ENCODE measurements at places on chromosomes 7 and 10.
A peak's percentile ranks its signal among the peaks of the same experiment; 100 is the strongest.

- no peak for DNase-seq
Observed at GRCh38 chr7:19336836-19337383, 191.7 kb upstream of the FERD3L start.

- no peak for DNase-seq
Observed at GRCh38 chr7:138126928-138127327, 50.7 kb downstream of the AKR1D1 start.

DNA sequence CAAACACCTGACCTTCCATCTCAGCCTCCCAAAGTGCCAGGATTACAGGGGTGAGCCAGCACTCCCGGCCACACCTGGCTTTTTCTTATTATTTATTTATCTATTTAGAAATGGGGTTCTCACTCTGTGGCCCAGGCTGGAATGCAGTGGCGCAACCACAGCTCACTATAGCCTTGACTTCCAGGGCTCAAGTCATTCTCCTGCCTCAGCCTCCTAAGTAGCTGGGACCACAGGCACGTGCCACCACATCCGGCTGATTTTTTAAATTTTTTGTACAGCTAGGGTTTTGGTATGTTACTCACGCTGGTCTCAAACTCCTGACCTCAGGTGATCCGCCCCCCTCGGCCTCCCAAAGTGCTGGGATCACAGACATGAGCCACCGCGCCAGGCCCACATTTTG lies 56.9 kb upstream of the MYL10 start:
- DNase-seq = no peak

DNA sequence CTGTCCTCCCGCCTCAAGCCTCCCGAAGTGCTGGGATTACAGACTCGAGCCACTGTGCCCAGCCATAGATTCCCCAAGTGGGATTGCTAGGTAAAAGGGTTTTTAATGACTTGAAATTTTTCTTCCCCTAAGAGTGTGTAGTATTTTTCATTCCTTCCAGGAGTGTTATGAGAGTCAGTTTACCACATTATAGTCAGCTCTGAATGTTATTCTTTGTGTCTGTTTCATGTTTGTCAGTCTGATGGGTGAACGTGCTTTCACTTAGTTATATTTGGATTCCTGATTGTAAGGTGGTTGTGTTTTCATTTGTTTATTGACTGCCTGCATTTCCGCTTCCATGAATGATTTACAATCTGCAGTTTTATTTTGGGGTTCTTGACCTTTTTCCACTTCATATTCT lies 6.3 kb downstream of the ZNF212 start:
- no peak for DNase-seq

GRCh38 chr10:61452655-61453641 lies at the start of gene TMEM26:
Gene TMEM26 (minus strand): TSS chr10:61453381. CDS start chr10:61453081, 300 bp downstream.
- no peak for DNase-seq

- DNase-seq = no peak
Observed at GRCh38 chr7:40604601-40605438, 470.0 kb downstream of the SUGCT start.

DNA sequence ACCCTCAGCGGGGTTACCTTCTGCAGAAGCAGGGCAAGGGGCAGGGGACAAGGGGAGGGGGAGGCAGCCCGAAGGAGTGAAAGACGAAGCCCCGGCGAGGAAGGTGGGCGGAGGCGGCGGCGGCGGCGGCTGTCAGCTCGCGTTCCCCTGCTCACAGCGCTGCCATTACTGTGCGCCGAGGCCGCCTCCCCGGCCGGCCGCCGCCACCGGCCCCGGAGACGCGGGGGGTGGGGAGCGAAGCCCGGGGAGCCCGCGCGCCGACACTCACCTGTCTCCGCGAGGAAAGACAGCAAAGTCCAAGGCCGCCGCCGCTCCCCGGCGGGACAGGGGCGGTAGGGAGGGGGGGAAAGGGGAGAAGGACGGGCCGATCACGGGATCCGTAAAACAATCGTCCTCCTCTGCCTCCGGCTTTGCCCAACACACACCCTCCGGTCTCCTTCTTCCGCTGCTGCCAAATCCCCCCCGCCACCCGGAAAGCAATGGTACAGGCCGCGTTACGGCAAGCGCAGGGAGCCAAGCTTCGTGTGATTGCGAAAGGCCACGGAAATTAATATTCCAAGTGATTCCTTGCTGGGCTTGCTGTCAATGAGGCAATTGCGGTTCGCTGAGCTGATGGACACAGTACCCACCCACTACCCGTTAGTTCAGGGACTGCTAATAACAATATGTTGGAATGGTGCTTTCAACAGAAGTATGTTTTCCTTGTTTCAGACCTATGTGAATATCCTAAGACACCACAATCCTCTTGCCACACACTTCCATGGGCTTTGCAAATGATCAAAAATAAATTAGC lies at the start of gene CUL2:
TSS of gene CUL2 (minus strand) at position 180 of the 793 bp plus-strand sequence. CDS start 19,024 bp downstream, outside the sequence.
- DNase-seq = peak; percentile 88

GRCh38 chr10:11179516-11180105 lies 161.9 kb downstream of the CELF2 start:
- DNase-seq = no peak

- DNase-seq = no peak
Observed at GRCh38 chr7:127884066-127884559, 147.1 kb downstream of the LRRC4 start.

DNA sequence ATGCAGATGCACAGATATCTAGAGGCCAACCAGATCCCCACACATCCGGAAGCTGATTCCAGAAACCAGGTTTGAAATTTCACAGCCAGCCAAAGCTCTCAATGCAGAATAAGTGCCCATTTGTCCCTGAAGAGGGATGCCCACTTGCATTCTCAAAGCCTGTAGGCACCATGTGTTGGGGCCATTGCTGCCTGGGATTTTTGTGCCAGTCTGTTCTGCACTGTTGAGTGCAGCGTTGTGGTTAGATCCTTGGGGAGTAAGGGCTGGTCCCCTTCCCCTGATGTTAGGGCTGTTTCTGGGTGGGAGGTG lies 62.4 kb downstream of the EEPD1 start:
- DNase-seq = no peak

DNA sequence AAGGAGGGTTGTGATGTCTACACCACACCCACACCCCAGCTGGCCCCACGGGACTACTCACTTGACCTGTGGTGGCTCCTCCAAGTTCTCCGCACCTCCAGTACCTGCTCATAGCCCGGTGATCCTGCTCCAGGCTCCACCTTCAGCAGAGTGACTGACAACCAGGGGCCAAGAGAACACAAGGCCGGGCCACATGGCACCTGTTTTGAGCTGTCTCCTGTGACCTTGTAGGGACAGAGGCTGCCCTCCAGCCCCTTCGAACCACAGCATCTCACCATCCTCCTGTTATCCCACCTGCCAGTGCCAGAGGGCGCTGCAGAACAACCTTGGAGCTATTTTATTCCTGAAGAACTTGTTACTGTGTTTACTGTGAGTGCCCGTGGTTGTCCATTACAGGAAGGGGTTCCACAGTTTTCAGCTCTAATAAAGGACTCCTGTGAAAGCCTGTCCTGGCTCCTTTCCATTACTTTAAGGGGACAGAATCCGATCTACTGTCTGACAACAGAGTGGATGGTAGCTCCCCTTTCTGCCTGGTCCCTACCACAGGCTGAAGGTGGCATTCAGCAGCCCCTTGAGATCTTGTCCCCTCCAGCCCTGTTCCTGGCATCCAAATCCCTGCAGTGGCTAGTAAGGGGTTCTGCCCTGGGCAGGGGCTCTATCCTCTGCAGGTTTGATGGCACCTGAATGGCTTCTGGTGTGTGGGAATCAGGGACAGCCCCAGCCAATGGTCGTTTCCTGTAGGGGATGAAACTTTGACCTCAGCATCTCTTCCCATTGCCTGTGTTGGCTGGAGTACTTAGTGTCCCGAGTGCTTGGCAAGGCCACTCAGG lies 50.8 kb downstream of the C10orf120 start:
- peak; percentile 22 for DNase-seq

DNA sequence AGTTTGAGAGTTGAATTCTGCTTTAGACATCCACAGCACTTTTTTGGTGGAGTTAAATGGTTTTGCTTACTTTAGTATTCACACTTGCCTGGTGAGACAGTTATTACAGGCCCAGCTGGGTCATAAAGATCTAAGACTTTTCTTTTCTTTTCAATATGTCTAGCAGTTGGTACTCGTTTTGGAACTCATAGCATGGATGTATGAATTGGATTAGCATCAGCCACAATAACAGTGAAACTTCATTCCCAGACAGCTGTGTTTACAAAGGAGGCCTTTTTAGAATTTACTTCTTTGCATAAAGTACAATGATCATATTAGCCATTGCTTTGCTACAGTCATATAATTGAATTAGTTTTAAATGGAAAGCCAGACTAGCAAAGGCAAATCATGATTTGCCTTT lies 168.4 kb upstream of the DKK1 start:
- no peak for DNase-seq

DNA sequence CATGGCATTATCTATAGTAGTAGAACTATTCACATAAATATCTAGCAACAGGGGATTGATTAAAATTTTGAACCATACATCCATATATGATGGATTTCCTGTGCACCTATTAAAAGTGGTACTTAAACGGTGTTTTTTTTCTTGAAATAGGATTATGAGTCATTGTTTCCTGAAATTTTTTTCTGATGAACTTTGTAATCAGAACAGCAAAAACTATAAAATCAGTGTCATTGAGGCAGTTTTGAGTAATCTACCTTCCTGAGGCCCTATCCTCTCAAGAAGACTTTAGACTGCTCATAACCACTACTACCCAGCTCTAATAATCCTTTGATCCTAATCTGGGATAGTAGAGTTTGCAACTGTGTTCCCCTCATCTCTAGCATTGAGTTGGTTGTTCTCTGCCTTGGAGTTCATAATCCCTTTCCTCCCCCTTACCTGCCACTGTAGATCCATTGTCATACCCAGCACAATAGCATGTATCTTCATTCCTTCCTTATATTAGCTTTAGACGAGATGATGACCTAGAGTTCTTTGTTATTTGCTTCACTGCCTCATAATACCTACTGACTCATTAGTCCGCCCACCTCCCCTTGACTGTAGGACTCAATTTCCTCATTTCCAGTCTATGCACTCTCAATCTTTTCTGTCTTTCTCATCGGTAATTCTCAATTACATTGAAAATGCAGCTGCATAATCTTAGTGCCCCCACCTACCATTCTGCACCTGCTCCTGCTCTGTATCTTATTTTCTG lies 133.4 kb downstream of the LRRC4 start:
- DNase-seq = no peak

- DNase-seq = no peak
Observed at GRCh38 chr7:74499835-74500388, 46.2 kb downstream of the GTF2IRD1 start.

- DNase-seq = no peak
Observed at GRCh38 chr10:110009736-110010475, 2.1 kb downstream of the ADD3 start.

DNA sequence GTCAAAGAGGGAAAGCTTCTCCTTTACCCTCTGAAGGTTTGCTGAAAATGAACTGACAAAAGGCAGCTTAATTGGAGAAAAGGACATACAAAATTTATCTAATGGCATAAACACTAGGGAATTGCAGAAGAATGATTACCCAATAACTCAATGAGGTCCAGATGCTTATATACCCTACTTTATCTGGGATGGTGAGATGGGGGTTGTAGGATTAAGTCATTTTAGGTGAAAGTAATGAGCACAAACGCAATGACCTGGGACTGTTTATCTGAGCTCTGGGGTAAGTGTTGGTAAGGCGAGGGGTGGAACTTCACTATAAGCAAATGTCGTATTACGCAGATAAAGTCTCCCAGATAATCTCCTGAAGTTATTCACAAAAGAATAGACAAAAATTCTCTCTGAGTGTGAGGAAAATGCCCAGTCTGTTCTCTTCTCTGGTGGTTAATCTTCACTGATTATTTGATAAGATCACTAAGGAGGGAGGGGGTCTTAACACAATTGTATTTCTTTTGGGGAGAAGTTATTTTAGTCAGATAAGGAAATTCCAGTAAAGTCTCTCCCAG lies 1067.8 kb downstream of the DNAJB9 start:
- no peak for DNase-seq
